ENCODE measurements at places on chromosomes 6 and 20. TPM values are rescaled to one million over a fixed set of nuclear protein-coding genes. Genes with fewer than 3 reads are reported as not detected.

- peak; percentile 98 for DNase-seq
Measured at GRCh38 chr6:10431423-10432164, 16.7 kb upstream of the TFAP2A start.

The VSX1 gene
- not detected for total RNA-seq

The PFDN6 gene
- 89.5 TPM for total RNA-seq

DNA sequence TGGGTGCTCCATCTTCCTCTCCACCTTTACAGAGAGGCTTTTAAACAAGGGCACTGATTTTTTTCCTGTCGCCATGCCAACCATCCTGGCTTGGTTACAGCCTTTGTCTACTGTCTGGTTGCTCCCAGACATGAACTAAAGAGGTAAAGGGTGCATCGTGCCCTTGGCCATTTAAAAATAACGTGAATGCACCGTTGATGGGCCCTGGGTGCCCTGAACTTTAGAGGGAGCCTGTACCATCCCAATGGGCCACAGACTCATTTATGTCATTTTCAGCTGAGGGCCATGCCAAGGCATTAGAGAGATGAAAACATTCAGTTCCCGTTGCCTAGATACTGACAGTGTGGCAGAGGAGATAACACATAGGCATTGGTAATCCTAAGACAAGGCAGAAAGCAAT is 23.3 kb downstream of the TMC2 start:
- no peak for DNase-seq

The CPXM1 gene
- total RNA-seq, result not detected

The SLC35F1 gene
- total RNA-seq, result not detected

All from foreskin keratinocyte (primary cell).